Nephron progenitor cell (in vitro differentiated cells): ENCODE measurements at places on chromosomes 1 and 21.
A peak's percentile ranks its signal among the peaks of the same experiment; 100 is the strongest.

DNA sequence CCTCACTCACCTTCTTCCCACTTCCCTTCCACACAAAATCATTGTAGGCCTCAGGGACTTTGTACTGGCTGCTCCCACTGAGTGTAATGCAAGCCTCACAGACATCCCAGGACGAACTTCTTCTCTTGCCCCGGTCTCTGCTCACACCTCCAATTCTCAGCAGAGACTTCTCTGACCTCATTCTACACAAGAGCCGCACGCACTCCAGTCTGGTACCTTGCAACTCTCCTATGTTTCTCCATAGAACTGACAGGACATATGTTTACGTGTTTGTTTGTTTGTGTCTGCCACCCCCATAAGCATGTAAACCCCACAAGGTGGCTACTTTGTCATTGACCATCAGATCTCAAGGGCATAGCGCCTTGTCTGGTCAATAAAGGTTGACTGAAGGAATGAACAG lies 350.8 kb downstream of the AJAP1 start:
- DNase-seq, result no peak

GRCh38 chr1:108845446-108845845 lies 11.4 kb downstream of the AKNAD1 start:
- DNase-seq, result no peak

DNA sequence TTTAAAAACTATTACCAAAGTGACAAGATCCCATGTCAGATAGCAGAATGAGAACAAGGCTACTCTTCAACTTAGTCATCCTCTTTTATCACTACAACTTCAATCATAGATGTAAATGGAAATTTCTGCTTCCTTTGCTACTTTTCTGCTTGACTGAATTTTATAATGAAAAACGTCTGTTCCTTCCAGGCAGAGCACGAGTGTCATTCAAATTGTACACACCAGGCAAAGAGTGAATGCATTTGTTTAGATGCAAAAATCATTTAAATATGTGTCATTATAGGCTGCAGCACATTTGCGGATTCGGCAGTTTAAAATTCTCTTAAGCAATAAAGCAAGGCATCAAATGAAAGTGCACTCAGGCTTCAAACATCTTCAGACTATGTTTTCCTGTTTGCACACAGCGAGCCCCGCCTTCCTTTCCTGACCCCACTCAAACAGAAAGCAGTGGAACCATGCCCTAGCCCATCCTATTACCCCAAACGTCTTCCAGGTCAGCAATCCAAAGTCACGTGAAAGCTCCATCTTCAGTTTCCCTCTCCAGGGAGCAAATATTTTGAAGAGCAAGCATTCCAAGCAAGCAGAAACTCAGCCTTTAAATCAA lies 99.6 kb downstream of the APP start:
- DNase-seq, result peak; percentile 3

DNA sequence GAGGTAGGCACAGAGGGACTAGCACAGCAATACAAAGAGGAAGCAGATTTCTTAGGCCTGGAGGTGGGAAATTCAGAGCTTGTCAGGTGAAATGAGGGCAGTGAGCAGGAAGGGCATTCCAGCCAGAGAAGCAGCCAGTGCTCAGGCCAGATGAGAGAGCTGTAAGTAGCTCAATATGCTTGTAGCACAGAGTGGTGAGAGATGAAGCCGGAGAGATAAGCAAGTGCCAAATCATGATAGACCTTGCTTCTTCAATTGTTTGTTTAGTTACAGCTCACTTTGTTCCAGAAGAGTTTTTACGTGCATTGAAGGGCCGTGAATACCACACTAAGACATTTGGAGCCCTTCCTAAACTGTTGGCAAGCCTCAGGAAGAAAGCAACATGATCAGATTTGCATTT lies 42.0 kb upstream of the ADAMTS1 start:
- DNase-seq, result no peak

DNA sequence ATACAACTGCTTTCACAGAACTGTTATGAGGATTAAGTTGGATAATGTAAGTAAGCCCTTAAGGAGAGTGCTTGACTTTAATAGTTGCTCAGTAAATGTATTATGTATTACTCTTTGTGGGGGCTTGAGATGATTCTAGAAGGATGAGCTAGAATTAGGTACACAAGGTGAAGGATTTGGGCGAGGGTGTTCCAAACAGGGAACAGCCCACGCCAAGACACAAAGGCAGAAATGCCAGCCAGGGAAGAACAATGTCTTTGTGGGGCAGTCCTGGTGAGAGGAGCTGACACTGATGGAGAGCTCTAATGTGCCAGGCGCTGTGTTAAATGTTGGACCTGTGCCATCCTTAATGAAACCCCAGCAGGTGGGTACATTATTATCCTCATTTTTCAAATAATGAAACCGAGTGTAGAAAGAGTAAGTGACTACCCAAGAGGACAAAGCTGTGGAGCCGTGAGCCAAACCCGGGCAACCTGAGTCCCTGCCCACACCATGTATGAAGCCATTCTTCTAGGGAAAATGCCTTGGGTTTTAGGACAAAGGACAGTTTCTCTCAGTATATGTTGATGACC lies 362.4 kb downstream of the HHAT start:
- no peak for DNase-seq

- DNase-seq, result no peak
Observed at GRCh38 chr1:185636848-185637247, 97.3 kb upstream of the HMCN1 start.

- no peak for DNase-seq
Observed at GRCh38 chr1:155860970-155861510, 1.7 kb downstream of the SYT11 start.

DNA sequence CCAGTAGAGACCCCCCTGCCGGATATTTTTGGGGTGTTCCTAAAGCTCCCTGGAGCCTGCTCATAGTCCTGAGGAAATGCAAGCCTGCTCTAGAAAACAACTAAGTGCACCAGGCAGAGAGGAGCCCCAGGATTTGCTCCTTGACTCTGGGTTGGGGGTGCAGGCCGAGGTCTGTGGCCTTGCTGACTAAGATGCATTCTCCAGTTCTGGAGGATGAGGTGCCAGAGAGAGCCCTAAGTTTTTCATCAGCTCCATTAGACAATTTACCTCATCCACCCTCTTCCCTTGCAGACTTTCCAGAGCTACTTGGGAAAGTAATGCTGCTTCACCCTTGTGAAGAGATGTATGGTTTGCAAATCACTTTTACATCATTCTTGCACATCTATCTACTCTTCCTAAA lies 9.1 kb downstream of the TUFT1 start:
- no peak for DNase-seq

DNA sequence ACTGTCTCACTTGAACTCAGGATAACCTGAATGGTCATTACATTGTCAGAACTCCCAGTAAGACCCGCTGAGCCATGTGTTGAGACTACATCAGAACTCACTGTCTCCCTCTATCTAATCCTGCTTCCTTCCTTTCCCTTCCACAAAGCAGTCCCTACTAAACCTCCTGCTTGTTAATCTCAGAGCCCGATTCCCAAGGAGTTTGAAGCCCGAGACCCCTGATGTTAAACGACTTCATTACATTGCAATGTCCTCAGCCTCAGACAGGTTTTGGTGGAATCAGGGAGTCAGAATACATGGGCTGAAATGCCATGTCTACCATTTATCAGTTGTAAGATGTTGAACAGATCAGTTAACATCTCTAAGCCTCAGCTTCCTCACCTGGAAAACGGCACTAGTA lies 682.4 kb downstream of the ADGRL2 start:
- no peak for DNase-seq

DNA sequence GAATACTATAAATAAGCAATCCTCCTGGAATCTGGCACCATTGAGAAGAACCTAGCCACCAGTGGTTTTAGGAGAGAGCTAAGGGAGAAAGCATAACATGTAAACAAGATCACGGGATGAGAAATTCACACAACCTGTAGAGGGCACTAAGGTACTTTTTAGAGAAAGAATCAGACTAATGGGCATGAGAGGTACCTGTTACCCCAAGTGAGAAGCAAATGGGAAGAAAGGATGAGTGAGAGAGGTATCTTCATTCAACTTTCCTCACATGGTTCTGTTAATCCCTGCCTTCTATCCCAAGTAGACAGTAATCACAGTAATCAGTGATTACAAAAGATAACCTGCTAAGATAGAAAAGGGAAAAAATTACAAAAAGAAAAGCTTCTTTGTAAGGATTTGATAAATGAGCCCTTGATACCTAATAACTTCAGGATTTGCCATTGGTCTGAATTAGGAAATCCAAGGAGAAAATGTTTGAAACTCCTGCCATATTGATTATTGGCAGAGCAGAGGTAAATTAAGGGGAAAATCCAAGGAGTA lies 251.1 kb upstream of the ADGRL2 start:
- DNase-seq, result no peak

GRCh38 chr1:116942344-116942743 lies 32.6 kb downstream of the PTGFRN start:
- no peak for DNase-seq

DNA sequence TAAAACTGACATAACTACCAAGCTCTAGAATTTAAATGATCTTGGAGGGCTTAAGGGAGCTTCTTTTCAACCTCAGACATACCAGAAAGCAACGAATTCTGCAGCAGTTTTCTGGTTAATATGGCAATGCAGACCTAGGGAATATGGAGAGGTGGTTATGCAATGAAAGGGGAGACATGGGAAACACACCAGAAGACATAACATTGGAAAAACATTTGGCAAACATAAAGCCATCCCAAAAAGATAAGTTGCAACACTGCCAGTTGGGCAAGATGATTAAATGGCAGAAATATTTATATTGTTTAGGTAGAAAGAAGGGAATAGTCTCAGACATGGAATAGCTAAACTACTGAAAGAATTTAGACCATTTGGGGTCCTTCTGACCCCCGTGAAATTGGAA lies 104.5 kb downstream of the KCNJ6 start:
- no peak for DNase-seq

- no peak for DNase-seq
Observed at GRCh38 chr1:246302251-246302625, 204.8 kb downstream of the SMYD3 start.

DNA sequence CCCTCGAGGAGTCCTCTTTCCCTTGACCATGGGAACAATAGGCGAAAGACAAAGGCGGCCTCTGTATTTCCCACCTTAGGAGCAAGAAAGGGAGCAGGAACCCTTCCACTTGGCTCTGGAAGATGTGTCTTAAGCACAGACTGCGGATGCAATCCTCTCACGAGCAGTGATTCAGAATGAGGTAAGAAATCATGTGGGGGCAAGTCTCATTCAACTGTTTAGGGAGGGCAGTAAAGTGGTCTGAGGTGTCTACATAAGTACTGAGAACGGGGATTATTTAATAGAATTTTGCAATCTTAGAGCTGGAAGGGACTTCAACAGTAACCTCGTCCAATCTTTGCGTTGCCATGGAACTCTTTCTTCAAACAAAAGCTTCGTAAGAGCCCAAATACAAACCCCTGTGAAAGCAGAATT lies 1.6 kb upstream of the DYRK3 start:
- DNase-seq, result no peak

DNA sequence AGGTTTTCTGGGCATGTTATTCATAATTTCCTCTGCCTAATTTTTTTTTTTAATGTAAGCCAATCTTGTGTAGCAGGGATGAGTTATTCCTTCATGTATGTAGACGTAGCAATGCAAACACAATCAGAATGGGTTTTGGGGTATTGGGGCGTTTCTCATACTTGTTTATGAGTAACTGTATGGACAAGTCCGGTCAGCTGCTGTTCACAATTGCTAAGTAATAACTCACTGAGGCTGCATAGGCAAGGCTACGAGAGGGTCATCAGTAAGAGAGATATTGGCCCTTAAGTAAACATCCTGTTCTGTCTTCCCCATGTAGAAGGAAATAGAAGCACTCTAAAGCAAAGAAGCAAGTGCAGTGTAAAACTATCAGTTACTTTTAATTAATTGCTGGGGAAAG lies 9.5 kb upstream of the TARS2 start:
- DNase-seq, result no peak

GRCh38 chr1:116309090-116309870 lies 63.8 kb upstream of the ATP1A1 start:
- no peak for DNase-seq

DNA sequence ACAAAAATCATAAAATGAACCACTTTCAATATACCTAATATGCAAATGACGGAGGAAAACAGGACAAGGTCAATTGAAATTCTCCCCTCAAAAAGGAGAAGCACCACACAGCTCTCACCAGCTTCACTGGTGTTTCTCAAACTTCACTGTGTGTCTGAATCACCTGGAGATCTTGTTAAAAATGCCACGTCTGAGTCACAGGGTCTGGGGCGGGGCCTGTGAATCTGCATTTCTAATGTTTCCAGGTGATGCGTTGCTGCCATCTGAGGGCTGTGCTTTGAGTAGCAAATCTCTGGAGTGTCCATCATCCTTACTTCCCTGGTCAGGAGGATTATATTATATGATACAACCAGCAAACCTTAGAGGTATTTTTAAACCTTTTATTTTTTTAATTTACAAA lies 9.0 kb downstream of the CLDN19 start:
- no peak for DNase-seq

- DNase-seq, result no peak
Observed at GRCh38 chr1:160850993-160851392, 11.7 kb downstream of the CD244 start.

DNA sequence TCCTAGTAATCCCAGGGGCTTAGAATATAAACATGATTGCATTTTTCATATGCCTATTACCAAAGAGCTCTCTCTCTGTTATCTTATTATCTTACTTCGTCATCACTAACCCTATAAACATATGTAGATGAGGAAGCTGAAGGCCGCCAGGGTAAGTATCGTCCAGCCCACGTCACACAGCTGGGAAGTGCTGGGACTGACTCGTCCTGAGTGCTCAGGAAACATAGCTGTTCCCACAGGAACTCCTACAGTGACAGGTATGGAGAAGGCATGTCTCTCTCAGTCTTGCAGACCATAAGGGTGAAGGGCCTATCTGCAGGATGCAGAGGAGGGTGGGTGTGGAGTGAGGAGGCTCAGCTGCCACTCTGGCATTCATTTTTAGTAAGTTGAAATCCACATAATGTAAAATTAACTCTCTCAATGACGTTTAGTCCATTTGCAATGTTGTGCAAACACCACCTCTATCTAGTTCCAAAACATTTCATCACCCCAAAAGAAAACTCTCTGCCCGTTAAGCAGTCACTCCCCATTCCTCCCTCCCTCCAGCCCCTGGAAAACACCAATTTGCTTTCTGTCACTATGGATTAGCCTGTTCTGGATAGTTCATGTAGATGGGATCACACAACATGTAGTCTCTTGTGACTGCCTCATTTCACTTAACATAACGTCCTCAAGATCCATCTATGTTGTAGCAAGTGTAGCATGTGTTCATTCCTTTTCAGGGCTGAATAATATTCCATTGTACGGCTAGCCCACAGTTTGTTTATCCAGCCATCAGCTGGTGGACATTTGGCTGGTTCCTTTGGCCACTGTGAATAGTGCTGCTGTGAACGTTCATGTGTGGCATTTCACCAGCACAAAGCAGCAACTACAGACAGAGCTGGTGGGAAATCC lies 68.3 kb downstream of the TCP10L start:
- DNase-seq, result no peak
